ENCODE measurements at places on chromosomes 7 and 10.

DNA sequence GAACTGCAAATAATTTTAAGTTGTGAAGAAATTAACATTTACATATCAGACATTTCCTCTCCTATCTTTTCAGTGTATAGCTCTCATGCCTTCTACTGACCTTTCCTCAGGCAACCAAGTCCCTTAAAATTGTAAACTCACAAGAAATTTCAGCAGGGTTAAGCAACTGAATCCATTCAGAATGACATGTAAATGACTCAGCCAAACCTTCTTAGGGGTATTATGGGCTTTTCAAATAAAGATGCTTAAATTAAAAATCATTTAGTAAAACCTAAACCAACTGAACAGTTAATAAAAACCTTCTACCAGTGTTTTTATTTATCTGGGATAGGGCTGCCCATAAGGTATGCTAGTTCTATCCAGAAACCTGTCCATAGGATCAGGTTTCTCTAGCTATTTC, 20.7 kb downstream of the WAPL start:
- DNase-seq, result no peak

DNA sequence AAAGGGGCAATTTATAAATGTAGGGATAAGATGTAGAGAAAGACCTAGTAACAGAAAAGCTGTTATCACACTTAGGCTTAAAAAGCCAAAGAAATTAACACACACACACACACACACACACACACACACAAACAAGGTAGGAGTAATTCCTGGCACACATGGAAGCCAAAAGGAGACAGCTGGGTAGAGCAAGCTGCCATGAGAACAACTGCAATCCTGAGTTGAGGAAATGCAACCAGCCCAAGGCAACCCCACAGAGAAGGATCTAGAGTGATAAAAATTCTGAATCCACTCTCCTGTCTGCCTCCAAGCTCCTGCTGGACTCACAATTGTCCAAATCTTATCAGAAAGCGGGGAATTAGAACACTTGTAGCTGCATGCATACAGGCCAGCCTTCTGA, 229.1 kb upstream of the DGKB start:
- no peak for DNase-seq

GRCh38 chr7:15503603-15504290, 58.1 kb downstream of the AGMO start:
- no peak for DNase-seq

- no peak for DNase-seq
These were observed 13.7 kb downstream of the DOCK4 start for GRCh38 chr7:112192236-112193154.

All from CD4-positive, alpha-beta T cell treated with Interleukin-4 for 1 hour (primary cell).